T-helper 9 cell (primary cell): ENCODE measurements at places on chromosomes 5 and 9.
A peak's percentile ranks its signal among the peaks of the same experiment; 100 is the strongest.

DNA sequence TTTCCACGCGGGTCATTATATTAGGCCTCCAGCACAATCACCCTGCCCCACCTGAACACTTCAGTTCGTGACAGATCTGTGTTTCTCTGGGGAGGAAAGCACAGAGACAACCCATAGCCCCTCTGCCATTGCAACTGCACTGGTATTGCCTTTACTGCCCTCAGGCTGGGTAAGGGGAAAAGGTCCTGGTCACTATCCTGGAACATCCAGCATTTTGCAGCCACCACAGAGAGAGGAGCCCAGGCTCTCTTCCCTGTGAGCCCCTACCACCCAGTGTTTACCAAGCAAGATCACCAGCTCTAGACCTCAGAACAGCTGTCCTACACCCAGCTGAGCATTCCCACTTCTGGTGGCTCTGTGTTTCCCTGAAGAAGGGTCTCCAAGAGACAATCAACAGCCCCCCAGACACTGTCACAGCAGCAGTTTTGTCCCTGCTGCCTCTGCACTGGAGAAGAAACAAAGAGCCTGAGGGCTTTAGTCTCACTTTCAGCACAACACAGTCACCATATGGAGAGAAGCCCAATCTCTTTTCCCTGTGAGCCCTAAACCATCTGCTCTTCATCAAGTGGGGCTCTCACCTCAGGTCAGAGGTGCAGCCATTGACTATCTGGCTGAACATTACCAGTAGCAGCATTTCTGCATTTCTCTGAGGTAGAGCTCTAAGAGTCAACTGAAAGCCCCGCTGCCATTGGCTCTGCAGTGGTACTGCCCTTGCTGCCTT is 655.2 kb upstream of the FAM174A start:
- no peak for DNase-seq

DNA sequence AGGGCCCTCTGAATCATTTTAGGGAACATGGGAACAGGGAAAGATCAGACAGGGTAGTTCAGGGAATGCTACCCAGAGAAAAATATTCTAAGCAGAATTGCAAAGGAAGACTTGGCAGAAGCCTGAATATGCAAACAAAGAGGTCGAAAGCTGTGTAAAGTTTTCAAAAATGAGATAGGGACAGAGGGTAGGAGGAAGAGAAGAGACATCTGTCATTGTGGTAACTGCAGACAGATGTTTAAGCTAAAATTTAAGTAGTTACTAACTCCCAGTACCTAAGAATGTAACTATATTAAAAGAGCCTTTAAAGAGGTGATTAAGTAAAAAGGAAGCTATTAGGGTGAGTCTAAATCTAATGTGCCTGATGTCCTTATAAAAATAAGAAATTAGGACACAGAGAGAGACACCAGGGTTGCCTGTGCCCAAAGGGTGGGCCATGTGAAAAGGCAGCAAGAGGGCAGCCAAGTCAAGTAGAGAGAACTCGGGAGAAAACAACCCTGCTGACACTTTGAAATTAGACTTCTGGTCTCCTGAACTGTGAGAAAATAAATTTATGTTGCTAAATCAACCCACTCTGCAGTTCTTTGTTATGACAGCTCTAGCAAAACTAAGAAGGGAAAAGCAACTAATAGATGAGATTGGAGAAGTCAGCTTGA is 1647.4 kb upstream of the C9orf72 start:
- DNase-seq = no peak

DNA sequence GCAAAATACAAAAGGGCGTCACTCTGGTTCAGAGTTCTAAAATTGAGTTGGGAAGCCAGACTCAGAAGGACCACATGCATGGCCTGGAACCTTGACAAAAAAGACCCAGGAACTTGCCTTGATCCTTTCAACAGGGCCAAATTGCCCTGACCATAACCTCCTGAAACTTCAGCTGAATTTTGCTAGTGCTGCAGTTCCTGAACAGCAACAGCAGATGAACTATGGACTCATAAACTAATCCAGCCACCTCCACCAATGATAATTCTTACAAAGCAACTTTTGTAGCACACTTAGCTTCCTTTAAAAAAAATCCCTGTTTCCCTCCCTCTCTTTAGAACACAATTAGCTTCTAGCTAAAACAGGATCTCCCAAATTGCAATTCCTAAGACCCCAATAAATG is 155.9 kb downstream of the MAT2B start:
- DNase-seq = no peak

GRCh38 chr5:1446602-1447343 is 1.5 kb upstream of the SLC6A3 start:
- DNase-seq = no peak

- no peak for DNase-seq
Measured at GRCh38 chr9:109198736-109199382, 31.8 kb upstream of the FRRS1L start.

GRCh38 chr5:118967059-118967508 is 21.3 kb downstream of the DTWD2 start:
- no peak for DNase-seq

GRCh38 chr5:161790926-161791325 is 57.0 kb upstream of the GABRA1 start:
- DNase-seq = no peak

GRCh38 chr9:79287708-79288290 is 284.0 kb upstream of the TLE4 start:
- no peak for DNase-seq

- DNase-seq = no peak
Measured at GRCh38 chr5:72746736-72747135, 69.7 kb upstream of the TNPO1 start.

DNA sequence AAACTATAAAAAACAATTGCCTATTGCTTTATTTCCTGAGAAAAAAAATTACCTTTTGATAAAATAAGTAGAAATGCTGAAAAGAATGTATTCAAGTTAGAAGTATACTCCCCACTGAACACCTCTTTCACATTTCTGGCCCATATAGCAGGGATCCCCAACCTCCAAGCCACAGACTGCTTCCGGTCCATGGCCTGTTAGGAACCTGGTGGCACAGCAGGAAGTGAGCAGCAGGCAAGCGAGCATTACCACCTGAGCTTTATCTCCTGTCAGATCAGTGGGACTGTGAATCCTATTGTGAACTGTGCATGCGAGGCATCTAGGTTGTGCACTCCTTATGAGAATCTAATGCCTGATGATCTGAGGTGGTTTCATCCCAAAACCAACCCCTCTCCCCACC is 563.9 kb downstream of the RAB3C start:
- no peak for DNase-seq

GRCh38 chr5:19885040-19885824 is 102.8 kb downstream of the CDH18 start:
- no peak for DNase-seq

GRCh38 chr5:61332358-61332749 is 296 bp downstream of the ZSWIM6 start:
- DNase-seq = peak; percentile 30

- DNase-seq = no peak
Measured at GRCh38 chr9:36050476-36050875, 13.8 kb downstream of the RECK start.

DNA sequence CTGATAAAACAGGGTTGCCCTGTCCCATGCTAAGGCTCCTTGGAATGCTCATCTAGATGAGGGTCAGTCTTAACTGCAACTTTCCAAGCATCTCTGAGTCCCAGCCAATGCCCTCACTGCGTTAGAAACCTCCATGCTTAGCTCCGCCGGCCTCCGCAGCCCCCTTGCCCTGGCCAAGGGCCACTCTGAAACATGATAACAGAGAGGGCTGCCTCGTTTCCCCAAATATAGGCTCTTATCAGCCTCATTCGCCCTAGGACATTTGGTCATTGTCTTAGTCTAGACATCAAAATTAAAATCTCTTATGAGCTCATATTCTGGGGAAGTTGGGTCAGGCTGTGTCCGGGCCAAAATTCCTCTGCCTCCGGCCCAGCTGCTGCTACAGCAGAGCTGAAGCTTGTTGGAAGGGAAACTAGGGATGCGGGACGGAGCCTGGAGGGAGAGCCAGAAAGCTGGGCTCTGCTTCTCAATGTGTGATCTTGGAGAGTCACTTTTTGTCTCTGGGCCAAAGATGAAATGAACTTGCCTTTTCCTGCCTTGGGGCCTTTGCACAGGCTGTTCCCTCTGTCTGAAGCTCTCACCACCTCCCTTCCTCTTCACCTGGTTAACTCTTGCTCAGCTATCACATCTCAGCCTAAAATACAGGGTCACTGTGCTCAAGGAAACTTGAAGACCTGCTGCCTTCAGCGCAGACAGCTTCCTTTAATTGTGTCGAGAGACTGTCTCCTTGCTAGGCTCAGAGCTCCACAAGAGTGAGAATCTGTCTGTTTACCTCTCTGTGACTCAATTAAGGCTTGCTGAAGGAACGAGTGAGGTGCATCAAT is 191.3 kb downstream of the RGS3 start:
- no peak for DNase-seq

DNA sequence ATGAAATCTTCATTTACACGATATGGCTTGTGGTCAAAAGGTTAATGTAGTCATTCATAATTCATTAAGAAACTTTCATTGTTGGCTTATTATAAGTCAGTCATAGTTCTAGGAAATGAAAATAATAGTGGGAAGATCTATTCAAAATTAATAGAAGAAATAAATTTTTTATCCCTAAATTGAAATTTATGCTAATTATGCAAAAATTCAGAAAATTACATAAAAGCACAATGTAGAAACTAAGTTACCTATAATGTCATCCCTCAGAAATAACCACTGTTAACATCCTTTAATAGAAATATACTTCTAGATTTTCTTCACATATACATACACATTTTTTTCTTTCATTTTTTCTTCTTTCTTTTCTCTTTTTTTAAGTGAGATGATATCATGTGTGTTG is 15.9 kb upstream of the JAK2 start:
- no peak for DNase-seq

- DNase-seq = no peak
Measured at GRCh38 chr5:180400416-180400815, 47.3 kb upstream of the GFPT2 start.

DNA sequence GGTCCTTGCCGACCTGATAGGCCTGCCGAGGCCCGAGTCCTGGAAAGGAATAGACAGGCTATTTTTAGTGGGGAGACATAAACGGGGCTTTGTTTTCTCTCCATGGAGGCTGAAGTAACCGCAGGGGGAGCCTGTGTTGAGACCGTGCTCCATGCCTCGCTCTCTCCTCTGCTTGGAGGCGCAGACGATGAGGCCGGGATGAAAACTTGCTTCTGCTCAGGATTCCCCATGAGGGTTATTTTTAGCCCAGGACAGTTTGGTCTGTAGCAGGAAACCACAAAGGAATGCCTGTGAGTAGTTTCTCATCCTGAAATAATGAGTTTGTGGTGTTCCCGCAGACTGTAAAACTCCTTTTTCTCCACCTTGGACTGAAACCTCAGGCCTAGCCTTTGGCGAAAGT is 81.9 kb upstream of the RARS1 start:
- DNase-seq = no peak

DNA sequence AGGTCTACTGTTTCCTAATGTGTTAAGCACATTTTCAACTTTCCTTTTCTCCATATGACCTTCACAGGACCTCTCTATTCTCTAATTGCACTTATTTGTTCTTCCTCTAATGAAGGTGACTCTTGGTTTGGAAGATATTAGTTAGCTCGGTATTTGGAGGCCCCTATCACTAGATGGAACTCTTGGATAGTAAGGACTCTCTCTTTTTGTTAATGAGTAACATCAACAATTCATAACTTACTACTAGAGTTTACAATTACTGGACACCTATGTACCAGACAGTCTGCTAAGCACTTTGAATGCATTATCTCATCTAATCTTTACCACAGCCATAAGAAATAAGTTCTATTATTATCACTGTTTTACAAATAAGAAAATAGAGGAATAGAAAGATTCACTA is 23.4 kb upstream of the PAM start:
- no peak for DNase-seq

DNA sequence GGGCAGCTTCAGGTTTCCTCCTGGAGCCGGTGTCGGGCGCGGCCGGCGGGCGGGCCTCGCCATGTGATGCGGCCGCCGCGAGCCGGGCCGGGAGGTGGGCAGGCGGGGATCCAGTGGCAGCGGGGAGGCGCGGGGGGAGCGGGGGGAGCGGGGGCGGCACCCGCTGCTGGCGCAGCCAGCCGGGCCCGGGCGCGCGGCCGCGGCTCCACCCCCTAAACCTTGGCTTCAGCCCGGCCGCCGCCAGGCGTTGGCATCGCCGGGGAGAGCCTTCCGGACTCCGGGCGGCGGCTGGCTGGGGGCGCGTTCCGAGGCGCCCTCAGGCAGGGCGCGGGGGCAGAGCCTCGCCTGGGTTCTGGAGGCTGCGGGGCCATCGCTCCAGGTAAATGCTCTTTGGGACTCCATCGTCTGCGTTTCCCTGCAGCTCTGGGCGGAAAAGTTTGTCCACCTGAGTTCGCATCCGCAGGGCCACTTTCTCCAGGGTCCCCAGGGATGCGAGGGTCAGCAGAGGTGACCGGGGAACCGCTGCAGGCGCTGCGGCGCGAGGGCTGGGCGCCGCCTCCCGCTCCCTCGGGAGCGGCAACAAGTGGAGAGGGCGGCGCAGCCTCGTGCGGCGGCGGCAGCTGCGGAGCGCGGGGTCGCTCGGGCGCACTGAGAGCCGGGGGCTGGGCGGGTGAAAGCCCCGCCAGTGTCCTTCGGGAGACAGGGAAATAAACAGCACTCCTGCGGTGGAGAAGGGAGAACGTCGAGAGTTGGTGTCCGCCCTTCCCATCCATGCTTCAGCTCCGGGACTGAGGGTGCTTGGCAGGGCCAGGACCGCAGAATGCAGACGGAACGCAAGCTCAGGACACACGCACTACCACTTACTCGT is at the start of gene ARHGEF28:
TSS of gene ARHGEF28 (plus strand) at position 253 of the 868 bp plus-strand sequence. CDS start 58,656 bp downstream, outside the sequence.
- no peak for DNase-seq

DNA sequence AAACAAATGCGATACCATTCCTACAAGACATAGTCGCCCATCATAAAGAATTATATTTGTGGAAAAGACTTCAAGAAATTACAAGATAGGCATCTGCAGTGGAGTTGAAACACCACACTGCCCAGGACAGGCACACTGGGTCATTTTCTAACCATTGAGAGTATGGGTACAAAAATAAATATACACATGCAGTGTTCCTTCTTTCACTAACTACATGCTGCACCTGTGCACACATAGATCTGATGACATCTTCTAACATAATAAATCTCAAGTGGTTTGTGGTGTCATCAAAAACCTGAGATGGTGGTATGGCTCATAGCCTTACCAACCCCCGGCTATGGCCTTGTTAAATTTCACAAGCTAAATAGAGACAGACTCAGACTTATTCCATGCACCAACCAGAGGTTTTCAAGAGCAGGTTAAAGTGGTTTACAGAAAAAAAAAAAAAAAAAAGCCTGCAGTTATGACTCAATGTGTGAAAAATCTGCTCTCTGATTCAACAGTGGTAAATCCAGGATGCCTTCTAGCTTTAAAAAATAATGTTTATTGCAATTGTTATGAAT is 12.4 kb upstream of the NFIB start:
- DNase-seq = no peak

DNA sequence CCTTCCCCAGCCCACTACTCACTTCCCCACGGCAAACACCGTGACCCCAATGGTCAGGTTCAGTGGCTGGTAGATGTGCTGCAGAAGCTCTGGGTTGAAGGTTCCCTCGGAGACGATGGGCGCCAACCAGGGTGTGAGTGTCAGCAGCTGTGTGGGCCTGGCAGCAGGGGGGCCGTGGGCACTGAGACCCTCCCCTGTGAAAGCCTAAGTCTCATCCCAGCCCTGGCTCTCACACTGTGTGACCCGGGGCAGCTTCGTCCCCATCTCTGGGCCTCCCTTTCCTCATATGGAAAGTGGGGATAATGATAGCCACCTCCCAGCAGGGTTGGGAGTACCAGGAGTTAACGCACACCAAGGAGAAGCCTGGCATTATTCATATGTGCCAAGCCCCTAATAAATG is 8.6 kb downstream of the GBGT1 start:
- no peak for DNase-seq
